Fibroblast of skin of right quadriceps (primary cell): ENCODE measurements at places on chromosomes 4 and X.
A peak's percentile ranks its signal among the peaks of the same experiment; 100 is the strongest.

GRCh38 chr4:162499478-162499877 is 335.7 kb upstream of the FSTL5 start:
- no peak for DNase-seq

DNA sequence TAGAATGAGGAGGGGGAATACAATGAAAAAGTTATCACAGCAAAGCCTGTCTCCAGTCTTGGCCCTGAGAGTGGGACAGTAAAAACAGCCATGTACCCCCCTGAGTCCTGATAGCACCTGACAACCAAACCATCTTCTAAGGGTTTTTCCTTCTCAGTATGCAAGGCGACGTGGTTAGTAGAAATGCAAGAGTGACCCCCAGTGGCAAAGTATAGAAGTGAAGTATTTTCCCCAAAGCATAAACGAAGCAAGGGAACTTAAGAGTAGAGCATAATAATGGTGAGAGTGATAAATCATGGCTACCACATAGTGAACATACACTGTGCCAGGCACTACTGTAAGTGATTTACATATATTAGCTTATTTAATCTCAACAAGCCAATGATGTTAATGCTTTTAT is 52.8 kb downstream of the FAM47C start:
- DNase-seq: peak; percentile 10

GRCh38 chr4:114077610-114078009 is 98.2 kb upstream of the ARSJ start:
- DNase-seq: peak; percentile 98

- DNase-seq: no peak
Measured at GRCh38 chrX:56600141-56600540, 36.7 kb downstream of the UBQLN2 start.

DNA sequence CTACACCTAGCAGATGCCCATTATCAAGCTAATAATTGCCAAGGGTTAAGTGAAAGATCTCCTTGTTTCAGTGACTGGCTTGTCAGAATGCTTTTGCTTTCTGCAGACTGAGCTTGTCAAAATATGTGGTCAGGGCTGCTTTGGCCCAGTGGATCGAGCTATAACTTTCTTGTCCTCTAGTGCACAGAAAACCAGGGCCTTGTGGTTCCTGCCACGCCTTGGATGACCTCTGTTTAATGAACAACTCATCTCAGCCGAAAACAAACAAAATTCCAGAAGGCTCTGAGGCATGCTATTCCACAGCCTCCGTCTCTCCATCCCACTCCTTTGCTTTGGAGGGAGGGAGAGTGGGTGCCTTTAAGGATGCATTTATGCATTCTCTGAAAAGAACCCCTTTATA is 11.3 kb downstream of the EVC start:
- no peak for DNase-seq

DNA sequence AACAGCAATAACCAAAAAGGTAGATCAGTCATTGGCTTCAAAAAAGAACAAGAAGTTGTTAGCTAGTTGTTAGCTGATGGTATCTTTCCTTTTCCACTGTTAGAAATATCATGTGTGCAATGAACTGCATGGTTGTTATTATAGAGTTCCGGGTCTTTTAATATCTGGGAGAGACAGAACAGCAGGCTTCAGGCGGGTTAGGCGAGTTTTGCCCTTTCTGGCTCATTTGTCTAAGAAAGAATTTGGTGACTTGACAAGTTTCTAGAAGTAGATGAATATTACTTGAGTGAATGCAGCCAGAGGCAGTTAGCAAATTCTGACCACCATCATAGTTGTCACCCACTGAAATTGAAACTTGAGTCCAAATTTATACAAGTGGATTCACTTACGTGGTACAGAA is 88.9 kb upstream of the MID1 start:
- no peak for DNase-seq

DNA sequence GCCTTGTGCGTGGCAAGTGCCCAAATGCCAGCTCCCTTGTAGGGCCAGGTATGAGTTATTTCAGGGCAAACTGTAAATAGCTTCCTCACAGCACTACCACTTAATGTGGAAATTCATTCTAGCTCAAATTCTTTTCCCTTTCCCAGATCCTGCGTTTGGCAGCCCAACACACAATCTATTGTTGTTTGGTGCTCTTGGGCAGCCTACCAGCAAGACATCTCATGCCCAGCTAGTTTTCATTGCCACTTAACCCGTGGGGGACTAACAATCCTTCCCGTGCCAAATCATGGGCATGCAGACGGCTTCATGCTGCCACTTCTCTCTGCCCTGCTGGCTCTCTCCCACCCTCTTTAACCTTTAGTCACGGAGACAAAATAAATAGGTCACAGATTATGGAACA is 454.2 kb downstream of the GRIA2 start:
- no peak for DNase-seq

GRCh38 chr4:106851726-106852125 is 184.4 kb downstream of the DKK2 start:
- DNase-seq: peak; percentile 38

GRCh38 chrX:23731951-23732350 is 11.1 kb downstream of the ACOT9 start:
- DNase-seq: no peak

GRCh38 chr4:52987392-52988056 is 125.4 kb downstream of the RASL11B start:
- no peak for DNase-seq

DNA sequence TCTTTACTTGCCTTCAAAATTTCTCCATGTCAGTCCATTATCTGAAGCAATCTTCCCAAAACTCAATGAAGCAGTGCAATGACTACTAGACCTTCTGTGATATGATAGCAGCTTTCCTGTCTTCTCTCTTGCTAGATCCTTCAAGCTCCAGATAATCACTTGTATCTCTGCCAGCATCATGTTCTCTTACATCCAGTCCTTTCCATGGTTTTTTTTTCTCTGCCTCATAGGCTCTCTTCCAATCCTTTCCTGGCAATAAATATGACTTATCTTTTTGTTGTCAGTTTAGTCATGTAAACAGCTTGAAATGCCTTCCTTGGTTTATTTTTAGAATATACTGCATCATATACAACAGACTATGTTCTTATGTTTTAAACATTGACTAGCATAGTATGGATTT is 193.5 kb downstream of the CFAP299 start:
- DNase-seq: peak; percentile 20

- DNase-seq: no peak
Measured at GRCh38 chr4:182583703-182584415, 333.3 kb downstream of the DCTD start.

GRCh38 chrX:11992271-11992670 is 146.0 kb upstream of the FRMPD4 start:
- peak; percentile 4 for DNase-seq

GRCh38 chrX:28552322-28552721 is 34.9 kb upstream of the IL1RAPL1 start:
- peak; percentile 0 for DNase-seq

DNA sequence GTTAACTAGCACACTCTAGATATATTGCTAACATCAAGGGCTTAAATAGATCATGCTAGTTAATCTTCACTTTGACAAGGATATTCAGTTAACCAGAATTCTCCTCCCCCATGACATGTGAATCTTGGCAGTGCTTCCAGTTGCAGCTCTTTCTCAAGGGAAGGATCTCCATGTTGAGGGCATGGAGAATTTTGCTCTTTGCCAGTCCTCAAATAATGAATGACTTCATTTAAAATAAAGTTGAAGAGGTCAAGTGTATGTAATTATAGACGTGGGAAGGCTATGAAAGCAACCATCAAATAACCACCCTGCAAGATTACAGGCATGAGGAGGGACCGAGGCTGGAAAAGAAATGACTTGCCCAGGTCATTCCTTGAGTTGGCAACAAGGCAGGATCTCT is 87.3 kb upstream of the CPEB2 start:
- no peak for DNase-seq

DNA sequence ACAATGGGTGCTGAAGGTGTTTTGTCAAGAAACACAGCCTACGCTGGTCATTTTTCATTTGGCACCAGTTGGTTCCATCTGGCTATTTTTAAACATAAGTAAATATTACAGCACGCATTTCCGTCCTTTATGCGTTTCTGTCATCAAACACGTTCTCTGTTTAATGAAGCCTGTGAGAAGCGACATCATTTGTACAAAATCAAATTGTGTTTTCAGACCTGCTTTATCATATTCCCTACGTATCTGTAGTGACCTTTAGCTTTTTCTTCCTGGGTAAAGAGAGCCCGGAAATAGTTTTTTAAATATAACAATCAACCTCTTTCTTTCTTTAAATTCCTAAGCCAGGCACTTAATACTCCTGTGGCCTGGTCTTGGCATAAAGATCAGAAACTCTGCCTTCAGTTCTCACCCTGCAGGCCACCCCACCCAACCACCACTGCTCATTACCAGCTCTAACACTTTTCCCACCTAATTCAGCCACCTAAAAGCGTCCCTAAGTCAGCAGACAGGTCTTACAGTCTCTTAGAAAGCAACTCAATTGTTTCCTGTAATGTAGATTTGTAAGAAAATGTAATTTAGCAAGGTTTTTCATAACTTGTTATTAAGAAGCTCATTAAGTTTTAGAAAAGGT is 30.4 kb downstream of the ACSL1 start:
- DNase-seq: no peak

DNA sequence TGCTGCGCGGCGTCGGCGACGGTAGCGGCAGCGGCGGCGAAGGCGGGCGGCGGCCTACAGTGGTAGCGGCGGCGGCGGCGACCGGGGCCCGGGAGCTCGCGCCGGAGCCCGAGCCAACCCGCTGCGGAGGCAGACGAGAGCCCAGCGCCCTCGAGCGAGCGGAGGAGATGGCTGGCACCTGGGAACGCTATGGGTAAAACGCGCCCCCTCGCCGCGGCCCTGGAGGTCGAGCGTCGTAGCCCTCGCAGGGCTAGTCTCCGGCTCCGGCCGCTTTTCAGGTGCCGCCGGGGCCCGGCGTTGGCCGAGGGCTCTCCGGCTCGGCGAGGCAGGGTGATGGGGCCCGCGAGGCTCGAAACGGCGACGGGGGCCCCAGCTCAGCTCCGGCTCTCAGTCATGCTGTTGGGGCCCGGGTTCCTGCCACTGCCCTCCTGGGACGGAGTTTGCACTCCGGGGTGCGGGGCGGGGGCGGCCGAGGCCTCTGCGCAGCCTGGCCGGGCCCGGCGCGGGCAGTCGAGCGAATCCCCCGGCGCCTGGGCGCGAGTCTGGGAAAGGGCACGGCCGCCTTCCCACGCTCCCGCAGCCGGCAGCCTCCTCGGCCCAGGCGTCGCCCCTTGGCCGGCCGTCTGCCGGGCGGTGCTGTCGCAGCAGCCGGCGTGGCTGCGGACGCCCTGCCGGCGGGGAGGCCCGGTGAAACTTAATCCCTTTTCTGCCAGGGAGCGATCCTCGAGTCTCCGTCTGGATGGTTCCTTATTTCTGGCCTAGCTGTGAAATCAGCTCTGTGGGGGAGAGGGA is 768 bp downstream of the MID2 start:
- peak; percentile 42 for DNase-seq

GRCh38 chr4:24103434-24104157 is 213.7 kb upstream of the PPARGC1A start:
- peak; percentile 58 for DNase-seq

- no peak for DNase-seq
Measured at GRCh38 chr4:80382090-80382832, 46.7 kb downstream of the CFAP299 start.

- peak; percentile 91 for DNase-seq
Measured at GRCh38 chrX:49155900-49156837, 6.4 kb upstream of the MAGIX start.

DNA sequence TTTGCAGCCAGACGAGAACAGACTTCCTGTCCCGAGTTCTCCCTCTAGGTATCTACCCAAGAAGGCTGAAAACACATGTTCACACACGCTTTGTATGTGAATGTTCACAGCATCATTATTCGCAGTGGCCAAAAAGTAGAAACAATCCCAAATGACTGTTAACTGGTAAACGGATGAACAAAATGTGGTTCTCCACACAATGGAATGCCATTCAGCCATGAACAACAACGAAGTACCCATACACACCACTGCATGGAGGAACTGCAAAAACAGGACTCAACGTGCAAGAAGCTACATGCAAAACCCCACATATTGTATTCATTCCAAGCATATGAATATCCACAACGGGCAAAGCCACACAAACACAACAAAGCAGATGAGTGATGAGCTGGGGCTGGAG is 45.0 kb downstream of the PDHA1 start:
- DNase-seq: no peak

DNA sequence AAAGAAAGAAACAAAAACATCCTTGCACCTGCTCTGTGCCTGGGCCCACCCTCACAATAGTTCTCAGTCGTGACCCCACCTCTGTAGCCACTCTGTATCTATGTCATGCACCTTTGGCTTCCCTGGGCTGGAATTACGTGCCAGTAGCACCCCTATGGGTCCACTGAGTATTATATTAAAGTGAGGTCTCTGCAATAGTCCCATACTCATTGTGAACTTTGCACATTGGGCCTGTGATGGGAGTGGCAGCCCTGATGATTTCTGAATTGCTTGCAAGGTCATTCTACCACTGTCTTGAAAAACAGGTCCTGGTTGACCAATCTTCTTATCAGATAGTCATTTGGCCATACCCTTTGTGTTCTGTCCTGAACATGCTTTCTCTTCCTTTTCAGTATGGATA is 1012.1 kb downstream of the RAB28 start:
- no peak for DNase-seq

DNA sequence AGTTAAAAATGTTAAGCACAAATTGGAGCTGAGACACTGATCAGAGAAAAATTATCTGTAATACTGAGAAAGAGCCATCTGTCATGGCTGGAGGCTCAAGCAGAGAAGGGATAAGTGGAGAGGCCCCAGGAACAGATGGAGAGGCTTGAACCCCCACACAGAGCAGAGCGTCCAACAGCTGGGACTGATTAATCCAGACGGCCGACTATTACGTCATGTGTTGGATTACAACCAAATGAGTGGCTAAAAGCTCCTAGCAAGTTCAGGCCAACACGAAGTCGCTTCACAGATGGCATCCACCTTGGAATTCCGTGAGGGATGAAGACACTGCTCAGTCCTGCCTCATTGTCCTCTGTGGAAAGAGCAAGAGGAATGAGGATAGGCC is 57.7 kb upstream of the ATXN3L start:
- peak; percentile 97 for DNase-seq

DNA sequence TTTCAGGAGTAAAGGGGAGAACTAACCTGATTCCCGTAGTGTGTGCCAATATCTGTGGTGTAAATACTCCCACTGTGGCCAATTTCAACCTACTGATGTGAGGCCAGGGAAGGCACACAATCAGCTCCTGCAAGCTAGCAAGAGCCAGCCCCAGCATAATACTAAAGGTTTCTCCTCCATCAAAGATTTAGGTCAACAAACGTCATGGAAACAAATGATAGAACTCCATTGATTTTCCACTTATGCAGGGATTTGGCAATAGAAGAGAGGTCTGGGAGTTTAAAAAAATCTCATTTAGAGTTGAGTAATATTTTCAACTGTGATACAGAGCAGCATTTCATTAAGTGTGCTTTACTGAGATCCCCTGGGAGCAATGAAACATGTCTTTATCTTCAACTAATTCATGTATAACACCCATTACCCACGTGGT is 15.8 kb upstream of the VEGFD start:
- no peak for DNase-seq

- DNase-seq: no peak
Measured at GRCh38 chrX:86078650-86079049, 31.3 kb upstream of the CHM start.

- no peak for DNase-seq
Measured at GRCh38 chr4:16136827-16137226, 53.0 kb upstream of the PROM1 start.
